ENCODE measurements at places on chromosomes 5 and 9.

DNA sequence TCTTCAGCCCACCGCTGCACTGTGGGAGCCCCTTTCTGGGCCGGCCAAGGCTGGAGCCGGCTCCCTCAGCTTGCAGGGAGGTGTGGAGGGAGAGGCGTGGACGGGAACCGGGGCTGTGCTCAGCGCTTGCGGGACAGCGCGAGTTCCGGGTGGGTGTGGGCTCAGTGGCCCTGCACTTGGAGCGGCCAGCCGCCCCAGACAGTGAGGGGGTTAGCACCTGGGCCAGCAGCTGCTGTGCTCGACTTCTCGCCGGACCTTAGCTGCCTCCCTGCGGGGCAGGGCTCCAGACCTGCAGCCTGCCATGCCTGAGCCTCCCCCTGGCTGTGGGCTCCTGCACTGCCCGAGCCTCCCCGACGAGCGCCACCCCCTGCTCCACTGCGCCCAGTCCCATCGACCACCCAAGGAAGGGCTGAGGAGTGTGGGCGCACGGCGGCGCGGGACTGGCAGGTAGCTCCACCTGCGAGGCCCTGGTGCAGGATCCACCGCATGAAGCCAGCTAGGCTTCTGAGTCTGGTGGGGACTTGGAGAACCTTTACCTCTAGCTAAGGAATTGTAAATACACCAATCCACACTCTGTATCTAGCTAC, 92.9 kb upstream of the MAST4 start:
- DNase-seq, result no peak

GRCh38 chr5:81726297-81726696, 24.6 kb downstream of the SSBP2 start:
- DNase-seq, result no peak

- no peak for DNase-seq
These were observed 356.3 kb upstream of the SMARCA2 start for GRCh38 chr9:1658661-1659362.

GRCh38 chr9:7174884-7175283, 417.1 kb downstream of the KDM4C start:
- DNase-seq, result no peak

DNA sequence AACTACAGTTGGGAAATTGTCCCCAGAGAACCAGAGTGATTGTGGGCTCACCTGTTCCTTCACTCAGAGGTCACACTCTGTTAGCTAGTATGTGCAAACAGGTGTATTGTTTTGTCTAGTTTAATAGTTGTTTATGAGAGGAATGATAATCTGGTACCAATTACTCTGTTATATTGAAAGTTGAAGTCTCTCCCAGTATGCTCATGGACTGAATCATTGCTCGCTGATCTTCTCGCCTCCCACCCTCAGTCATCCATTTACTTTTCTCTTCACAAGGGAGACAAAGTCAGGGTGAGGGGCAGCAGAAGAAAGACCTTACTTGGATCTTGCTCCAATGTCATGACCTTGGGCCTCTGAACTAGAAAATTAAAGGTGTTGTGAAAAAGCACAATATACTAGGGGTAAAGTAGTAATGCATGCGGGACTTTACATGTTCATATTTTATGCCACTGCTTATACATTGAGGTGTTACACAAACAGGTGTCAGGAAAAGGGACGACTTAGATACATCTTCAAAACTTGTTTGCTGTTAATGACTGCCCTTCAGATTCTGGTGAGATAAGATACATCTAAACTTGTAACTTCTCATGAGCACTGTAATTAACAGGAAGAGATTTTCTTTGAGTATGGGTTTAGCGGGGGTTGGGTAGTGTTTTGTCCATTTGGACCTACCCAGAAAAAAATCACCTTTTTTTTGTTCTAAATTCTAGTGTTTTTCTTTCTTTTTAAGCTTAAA, 36.9 kb downstream of the LNPEP start:
- no peak for DNase-seq

DNA sequence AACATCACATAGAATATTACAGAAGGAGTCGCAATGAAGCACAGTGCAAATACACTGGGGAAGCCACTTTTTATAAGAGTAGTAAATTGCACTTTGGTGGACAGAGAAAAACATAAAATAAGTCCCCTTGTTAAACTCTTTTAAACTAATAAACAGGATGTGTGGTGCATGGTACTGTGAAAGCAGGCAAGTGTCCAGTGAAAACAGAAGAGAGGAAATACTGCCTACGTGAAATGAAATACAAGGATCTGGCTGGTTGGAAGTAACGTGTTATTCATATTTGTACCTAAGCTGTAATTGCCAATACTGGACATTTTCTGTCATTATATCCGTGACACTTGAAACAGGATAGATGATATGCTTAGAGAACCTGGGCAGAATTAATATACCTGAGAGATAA, 191.9 kb upstream of the SLC27A6 start:
- no peak for DNase-seq

- no peak for DNase-seq
These were observed 75.1 kb downstream of the PSAT1 start for GRCh38 chr9:78371981-78372380.

- no peak for DNase-seq
These were observed 16.5 kb upstream of the ODF2 start for GRCh38 chr9:128439273-128439672.

- DNase-seq, result no peak
These were observed 11.9 kb downstream of the NKD2 start for GRCh38 chr5:1020452-1020961.

- DNase-seq, result no peak
These were observed 155.7 kb upstream of the GPR151 start for GRCh38 chr5:146671561-146672295.

DNA sequence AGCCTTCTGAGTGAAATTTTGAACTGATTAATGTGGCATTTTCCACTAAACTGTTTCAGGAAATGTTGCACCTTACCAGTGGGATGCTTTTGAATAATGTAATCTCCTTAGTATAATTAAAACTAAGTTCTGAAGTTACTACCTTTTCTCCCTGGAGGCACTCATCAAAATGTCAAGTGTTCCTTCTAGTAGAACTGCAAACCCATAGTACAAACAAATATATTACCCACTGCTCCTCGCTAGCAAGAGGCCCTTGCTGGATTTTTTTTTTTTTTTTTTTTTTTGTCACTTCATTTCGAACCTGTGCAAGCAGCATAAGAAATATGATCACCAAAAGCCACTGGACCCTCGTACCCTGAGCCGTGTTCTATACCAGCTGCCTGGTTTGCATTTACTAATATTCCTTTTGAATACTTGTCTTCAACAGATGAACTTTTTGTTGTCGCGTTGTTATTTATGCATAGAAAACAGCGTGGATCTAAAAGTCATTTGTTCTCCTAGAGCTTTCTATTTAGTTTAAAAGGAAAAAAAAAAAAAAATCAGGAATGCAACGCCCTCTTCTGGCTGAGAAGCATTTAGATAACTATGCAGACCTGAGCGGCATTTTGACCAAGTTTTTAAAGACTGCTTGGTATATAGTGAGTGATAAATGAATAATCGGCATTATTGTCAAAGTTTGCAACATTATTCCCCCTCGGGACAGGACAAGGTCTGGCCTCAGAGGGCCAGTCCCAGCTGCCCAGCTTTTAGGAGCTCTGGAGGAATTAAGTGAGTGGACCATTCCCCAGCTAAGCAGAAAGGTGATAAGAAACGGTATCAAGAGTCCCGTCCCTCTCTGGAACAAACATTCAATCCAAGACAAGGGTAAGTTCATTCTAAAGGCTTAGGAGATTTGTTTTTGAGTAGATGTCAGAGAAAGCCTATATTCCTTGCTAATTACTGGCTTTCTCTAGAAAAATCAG, 162.5 kb upstream of the KIF2A start:
- no peak for DNase-seq

- no peak for DNase-seq
These were observed 72.8 kb upstream of the PCAT7 start for GRCh38 chr9:94482110-94482509.

DNA sequence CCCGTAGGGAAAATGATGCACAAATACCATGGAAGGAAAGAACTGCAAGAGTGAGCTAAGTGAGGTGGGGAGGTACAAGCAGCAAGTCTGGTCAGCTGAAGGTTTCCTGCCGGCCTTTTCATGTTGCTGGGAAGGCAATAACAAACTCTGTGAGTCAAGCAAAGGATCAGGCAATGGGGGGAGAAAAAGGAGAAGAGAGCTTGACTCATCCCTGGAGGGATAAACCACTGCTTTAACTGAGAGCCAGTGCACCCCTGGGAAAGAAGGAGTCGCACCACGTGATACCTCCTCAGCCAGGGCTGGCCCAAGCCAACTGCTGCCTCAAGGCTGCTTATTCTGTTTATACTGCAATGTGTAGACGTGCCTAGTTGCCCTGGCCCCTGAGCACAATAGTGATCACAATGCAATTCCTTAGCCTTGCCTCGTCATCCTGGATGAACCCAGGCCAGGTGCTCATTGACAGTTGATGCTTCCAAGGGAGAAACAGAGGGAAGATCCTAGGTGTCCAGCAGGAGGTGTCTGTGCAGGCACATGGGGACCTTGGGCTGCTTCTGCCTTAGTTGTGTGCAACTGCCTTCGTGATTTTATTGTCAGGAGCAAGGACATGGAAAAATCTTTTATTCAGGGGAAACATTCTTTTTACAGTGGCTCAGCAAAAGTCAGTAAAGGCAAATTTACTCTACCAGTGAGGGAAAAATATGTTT, 203.0 kb upstream of the TUT7 start:
- DNase-seq, result no peak

- no peak for DNase-seq
These were observed 28.1 kb downstream of the SMARCA2 start for GRCh38 chr9:2043243-2043642.

GRCh38 chr5:93126634-93127033, 454.4 kb downstream of the NR2F1-AS1 start:
- no peak for DNase-seq

DNA sequence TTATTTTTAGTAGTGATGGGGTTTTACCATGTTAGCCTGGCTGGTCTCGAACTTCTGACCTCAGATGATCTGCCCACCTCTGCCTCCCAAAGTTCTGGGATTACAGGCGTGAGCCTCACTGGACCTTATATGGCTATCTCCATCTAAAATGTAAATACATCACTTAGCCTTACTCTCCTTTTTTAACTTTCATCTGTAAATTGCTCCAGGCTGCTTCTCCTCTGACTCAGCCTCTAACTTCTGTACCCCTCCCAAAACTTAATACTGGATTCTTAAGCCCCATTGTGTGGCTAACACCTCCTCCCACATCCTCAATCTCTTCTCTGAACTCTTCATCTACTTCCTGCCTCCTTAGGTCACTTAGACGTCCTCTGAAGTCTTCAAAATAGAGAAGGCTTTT, 4.0 kb downstream of the SNX30 start:
- DNase-seq, result no peak
